ENCODE measurements at places on chromosomes 16 and 17.

DNA sequence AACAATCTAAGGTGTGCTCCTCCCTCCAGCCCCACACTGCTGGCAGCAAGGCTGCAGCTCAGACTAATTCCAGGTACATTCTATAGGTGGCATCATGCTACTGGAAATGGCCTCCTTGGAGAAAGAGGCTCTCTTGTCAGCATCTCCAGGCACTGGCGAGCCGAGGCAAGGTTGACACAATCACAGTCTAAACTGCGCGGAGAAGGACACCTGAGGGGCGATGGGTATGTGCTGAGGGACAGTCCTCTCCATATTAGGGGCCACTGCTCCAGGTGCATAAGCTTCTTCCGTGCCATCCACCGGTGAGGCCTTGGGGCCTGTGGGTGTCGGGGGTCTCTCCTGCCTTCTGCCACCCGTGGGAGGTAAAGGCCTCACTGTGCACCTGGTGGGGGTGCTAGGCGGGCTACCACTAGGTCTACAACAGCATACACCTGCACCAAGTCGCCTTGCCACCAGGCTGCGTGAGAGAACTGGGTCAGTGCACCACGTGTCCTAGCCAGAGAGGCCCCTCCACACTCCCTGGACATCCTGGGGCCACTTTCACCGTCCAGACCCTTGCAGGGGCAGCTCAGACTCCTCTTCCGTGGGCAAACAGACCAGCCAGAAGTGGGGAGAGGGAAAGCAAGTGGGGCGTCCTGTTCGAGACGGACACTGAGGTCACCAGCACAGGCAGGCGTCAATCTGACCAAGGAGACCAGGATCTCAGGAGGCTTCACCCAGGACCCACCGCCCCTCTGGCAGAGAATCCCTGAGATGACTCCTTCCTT is 12.1 kb upstream of the CBX8 start:
- peak; percentile 83 for DNase-seq

DNA sequence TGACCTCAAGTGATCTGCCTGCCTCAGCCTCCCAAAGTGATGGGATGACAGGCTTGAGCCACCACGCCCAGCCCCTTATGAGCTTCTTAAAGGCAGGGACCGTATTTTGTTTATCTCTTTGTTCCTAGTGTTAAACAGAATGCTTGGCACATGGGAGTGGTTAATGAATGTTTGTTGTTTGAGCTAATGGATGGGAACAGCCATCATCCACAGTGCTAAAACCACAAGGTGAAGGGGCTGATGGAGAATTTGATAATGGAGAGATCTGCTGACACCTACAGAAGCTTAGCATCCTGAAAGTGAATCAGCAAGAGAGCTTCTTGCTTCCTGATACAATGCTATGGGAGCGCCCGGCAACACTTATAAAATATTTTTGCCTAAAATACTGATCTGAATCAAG is 8.6 kb upstream of the CDH1 start:
- no peak for DNase-seq

- no peak for DNase-seq
Measured at GRCh38 chr16:10827691-10828341, 9.2 kb upstream of the TVP23A start.

- DNase-seq: no peak
Measured at GRCh38 chr17:29294580-29294900, 592 bp upstream of the NUFIP2 start.

DNA sequence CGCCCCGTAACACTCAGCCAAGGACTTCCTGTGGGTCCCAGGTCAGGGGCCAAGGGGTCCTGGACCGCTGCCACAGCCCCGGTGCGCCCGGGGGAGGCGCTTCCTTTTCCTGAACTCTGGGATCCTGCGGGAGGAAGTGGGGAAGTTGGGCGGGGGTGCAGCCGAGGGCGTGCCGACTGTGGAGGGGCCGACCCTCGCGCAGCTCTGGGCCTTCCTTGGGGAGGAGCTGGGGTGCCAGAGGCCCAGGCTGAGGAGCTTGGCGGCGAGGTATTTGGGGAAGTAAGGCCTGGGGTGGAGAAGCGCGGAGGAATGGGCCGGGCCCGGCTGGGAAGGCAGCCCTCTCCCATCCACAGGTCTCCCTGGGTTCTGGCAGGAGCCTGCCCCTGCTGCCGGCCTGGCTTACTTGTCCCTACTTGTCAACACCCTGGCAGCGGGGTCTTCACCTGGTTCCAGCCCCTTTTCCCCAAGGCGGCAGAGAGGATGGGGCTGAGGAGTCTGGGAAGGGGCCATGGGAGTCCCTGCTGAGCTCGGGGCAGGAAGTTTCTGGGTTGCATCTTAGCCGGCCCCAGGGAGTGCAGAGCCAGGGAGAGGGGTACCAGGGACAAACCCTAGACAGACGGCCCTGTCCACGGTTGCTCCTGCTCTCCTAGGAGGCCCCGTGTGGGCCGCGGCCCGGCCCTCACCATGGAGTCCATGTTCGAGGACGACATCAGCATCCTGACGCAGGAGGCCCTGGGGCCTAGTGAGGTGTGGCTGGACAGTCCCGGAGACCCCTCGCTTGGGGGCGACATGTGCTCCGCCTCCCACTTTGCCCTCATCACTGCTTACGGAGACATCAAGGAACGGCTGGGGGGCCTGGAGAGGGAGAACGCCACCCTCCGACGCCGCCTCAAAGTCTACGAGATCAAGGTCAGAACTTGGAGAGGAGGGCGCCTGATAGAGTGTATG is 1.7 kb downstream of the TBKBP1 start:
- DNase-seq: no peak

DNA sequence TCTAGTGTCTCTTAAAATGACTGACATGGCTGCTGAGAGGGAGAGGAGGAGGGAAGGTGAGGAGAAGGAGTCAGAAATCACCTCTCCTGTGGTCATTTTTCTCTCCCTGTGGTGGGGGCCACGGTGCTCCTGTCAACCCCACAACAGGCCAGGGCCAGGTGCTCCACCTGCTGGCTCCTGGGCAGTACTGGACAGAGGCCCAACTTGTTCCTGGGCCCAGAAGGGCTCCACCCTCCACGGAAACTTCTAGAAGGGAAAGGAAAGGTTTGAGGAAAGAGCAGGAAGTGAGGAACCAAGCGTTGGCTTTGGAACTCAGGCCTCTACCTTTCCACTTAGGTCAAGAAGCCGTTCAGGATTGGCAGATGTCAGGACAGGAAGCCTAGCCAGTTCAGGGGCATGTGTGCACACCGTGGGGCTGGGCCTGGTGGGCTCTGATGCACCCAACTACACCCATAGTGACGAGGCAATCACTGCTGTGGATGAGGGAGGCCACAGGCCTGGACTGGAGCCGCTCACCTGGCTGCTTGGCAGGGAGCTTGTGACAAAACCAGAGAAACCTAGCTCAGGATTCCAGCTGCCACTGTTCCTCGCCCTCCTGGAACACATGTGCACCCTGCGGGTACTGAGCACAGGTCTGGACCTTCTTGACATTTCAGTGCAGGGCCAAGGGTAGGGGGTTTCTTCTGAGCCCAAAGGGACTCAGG is 36.1 kb downstream of the WNT3 start:
- DNase-seq: peak; percentile 46

- no peak for DNase-seq
Measured at GRCh38 chr17:60743799-60744198, 66.1 kb downstream of the BCAS3 start.

DNA sequence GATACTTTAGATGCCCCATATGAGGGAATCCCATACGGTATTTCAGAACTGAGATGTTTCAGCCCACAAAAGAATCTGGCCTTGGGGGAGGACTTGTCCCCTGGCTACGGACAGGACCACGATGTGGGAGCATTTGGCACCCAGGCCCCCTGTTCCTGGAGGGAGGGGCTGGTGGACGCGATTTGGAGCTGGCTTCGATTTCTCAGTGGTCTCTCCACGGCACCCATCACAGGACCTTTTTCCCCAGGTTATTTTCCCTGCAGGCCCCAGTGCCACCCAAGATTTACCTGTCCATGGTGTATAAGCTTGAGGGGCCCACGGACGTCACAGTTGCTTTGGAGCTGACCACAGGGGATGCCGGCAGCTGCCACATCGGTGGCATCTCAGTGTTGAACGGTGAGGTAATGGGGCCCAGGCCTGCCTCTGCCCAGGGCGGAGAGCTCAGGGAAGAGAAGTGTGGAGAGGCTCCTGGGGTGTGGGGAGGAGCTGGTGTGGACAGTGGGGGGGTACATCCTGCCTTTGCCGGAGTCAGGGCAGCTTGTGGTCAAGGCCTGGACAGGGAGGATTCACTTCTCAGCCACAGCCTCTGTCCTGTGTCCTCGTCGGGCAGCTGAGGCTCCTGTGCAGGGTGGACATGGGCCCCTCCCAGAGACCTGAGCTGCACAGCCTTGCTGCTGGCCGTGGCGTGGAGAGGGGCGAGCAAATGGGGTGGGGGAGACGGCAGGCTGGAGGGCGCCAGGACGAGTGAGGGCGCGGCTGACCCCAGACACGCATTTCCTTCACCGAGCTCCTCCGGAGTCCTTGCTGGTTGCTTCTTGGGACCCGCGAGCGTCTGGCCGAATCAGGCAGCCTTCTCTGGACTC is 9.9 kb downstream of the ENGASE start:
- no peak for DNase-seq

GRCh38 chr17:72353502-72353901 is 232.7 kb downstream of the SOX9 start:
- DNase-seq: peak; percentile 87

DNA sequence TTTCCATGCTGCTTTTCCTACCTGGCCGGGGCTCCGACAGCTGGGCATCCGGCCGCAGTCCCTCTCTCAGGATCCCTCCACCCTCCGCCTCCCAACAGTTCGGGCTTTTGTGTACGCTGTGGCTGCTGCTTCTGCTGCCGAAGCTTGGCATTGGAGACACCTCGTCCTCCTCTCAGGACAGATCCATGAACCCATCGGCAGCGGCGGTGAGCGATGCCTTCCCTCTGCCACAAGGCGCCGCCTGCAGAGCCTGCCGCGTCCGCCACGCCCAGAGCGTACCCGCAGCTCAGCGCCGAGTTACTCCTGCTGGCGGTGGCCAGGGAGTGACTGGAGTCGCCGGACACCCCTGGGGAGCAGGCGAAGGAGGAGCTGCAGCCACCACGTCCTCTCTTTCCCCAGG is 2032.8 kb downstream of the TP53TG3F start:
- peak; percentile 29 for DNase-seq

DNA sequence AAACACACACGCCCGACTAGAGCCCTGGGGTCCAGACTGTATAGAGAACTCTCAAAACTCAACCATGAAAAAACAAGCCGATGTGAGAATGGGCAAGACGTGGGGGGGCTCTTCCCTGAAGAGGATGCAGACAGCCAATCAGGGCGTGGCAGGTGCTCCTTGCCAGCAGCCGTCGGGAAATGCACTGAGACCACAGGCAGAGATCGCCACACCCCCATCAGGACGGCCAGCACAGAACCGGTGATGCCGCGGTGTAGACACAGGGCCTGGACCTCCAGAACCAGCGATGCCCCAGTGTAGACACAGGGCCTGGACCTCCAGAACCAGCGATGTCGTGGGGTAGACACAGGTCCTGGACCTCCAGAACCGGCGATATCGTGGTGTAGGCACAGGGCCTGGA is 169.2 kb downstream of the LAT start:
- no peak for DNase-seq

DNA sequence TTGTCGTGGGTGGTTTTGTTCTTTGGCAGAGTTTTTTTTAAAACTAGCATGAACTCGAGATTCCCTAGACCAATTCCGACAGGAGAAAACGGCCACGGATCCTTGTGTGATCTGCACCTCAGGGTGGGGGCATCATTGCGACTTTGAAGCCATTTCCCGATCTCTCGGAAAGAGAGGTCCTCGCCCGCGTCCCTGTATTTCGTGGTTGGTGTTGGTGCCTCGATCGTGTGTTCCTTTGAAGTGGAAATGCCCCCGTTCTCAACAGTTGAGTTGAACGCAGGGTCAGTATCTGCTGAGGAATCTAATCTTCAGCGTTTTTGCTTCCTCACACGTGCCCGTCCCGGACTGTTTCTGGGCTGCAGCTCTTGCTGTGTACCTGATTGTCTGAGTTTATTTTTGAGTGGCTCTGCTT is 1.1 kb downstream of the CRAMP1 start:
- no peak for DNase-seq

DNA sequence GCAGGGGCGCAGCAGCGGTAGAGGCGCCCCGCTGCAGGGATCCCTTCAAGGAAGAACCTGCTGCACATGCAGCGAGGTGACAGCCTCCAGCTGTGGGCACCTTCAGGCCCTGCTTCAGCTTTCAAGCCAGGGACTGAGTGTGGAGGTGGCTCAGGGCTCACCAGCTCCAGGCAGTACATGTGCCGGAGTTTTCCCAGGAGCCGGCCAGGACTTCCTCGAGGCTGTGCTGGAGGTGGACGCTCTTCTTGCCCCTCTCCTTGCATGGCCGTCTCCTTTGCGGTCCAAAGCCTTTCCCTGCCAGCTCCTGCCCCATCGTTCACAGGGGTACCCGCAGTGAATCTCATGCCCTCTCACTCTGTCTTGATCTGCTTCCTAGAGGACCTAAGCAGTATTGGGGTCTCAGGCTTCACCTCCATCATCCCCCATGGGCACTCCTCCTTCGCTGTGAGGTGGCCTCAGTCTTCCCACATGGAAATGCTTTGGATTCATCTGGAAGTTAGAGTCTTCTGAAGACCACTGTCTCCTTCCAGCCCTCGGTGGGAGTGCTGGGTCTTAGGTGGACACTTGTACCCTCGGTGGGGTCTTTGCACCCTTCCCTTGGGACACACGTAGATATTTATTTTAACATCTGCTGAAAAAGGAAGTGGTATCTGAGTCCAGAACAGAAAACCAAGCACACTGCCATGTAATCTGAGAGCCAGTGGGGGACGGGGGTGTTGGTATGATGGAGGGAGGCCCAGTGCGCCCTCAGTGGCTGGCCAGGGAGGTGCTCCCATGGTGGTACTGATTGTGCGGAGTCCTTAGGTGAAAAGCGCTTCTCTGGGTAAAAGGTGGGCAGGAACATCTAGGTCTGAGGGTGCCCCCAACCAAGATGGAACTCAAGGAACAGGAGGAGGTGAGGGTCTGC is 7.0 kb downstream of the XYLT2 start:
- DNase-seq: no peak

GRCh38 chr17:68511254-68511670 is 968 bp upstream of the PRKAR1A start:
- DNase-seq: no peak

DNA sequence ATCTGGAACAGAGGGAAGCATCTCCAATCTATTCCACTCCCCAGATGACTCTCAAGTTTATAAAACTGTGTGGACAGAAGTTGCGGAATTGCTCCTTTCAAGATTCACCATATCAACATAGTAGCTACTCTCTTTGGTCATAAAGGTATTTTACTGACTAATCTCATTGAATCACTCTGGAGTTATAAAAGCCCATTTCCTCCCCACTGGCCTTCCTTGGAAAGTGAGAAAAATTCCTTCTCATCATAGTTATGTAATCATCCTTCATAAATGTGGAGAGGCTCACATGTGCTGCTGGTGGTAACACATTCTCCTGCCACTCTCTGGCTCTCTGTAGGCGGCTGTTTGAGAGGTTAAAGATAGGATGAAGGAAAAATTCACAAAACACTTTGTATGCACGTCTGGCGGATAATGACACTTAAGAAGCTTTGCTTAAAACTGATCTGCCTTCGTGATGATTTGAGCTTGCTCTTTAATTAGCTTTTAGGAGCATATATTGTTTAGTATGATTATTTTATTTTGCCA is 1034.0 kb upstream of the EEF2KMT start:
- DNase-seq: no peak

GRCh38 chr17:2980904-2981246 is 82.5 kb downstream of the OR1D5 start:
- DNase-seq: no peak

Measured in SK-N-DZ (cell line).